ENCODE measurements at places on chromosomes 5 and 9.

DNA sequence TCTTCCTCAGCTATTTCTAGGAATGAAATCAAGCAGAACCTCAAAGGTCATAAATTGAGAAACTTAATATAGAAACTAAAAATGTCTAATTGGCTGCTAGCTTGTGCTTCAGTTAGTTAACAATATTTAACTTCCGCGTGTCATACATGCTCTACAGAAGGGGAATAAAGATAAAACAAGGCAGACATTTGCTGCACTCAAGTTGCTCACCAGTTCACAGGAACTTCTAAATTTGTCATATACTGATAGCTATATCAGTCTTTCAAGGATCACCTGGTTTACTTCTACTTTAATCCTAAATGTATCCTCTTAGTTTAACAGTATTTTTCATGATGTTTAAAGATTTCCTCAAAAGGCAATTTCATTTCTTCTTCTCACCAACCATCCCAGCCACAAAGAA lies 8.4 kb downstream of the CCNH start:
- DNase-seq = no peak

GRCh38 chr5:150116667-150117400 lies 30.5 kb upstream of the CSF1R start:
- no peak for DNase-seq

GRCh38 chr5:130923543-130924124 lies 241.4 kb downstream of the HINT1 start:
- no peak for DNase-seq

DNA sequence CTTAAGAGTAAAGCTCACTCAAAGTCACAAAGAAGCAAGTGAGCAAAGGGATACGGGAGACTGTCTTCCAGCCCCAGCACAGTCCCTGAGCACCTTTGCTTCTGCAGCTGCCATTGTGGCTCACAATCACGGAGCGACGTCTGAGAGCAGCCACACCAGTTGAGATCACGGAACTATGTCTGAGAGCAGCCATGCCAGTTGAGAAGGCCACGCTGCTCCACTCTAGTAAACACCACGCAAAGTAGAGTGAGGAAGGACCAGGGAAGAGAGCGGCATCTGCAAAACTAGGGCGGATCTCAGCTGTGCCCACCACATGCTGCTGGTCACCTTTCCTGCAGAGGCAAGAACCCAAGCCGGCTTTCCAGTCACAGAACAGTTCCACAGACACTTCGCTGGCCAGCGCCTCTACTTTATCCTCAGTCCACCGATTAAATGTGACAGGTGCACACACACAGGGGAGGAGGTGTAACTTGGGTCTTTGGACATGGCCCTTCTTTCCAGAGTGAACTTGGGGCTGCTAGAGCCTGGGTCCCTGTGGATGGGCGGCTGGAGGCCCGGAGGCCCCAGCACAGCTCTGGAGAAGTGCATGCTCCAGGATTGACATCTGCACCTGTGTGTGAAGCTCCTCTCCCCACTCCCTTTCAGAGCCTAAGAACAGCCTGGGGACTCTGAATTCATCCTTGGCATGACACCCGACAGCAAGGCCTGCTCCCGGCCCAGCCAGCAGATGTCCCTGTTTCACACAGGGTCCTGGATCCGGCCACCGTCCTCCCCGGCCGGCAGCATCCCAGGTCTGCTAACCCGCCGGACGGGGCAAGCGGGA lies 324.9 kb upstream of the IRX4 start:
- DNase-seq = no peak

DNA sequence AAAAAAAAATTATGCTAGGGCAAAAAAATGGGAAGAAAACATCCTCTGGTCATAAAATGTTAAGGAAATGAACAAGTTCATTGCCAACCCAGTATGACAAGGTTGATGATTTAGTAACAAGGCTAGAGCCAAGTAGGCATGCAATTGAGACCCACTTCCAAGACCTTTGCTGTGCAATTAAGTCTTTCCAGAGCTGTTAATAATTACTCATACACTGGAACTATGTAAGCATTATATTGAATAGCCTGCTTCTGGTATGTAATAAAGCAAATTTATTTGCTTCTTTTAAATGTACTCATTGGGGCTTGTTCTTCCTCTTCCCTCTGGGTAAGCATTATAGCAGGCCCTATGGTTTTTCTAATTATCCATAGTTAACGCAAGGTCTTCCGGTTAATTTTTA lies 32.5 kb upstream of the SNAPC3 start:
- no peak for DNase-seq

DNA sequence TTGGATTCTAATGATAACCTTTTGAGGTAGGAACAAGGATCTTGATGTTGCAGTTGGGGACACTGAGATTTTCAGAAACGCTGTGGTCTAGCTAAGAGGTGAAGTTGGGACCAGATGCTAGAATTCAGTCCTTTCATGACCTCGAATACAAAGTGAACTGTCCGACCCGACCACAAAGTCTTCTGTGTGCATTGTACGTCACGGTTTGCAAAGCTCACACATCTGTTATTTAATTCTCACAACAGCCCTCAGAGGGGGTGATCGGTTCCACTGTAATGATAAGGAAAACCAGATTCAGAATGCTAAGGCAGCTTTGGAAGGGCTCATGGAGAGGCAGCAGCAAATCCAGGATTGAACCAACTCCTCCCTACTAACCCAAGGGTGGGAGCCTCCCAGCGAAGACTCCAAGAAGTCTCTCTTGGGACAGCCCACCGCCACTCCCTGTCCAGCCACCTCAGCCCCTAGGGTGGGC lies 16.6 kb upstream of the KIF12 start:
- no peak for DNase-seq

GRCh38 chr9:35076848-35077247 lies 2.9 kb downstream of the FANCG start:
- no peak for DNase-seq

- no peak for DNase-seq
Observed at GRCh38 chr5:90915393-90915792, 356.8 kb downstream of the ADGRV1 start.

DNA sequence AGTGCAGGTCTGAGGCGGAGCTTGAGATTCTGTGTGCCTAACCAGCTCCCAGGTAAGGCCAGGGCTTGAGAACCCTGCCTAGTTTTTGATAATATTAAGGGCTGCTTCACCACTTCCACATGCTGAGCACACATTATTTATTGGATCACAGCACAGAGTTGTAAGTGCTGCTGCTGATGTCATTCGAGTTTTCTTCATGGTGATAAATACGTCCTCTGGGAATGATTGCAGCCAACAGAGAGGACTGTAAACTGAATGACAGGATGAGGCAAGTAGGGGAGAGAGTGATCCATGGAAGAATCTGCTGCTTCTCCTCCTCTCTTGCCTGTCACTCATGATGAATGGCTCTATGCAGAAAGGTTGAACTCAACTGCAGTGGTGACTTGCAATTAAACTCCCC lies 77.9 kb upstream of the VPS13A start:
- DNase-seq = no peak

DNA sequence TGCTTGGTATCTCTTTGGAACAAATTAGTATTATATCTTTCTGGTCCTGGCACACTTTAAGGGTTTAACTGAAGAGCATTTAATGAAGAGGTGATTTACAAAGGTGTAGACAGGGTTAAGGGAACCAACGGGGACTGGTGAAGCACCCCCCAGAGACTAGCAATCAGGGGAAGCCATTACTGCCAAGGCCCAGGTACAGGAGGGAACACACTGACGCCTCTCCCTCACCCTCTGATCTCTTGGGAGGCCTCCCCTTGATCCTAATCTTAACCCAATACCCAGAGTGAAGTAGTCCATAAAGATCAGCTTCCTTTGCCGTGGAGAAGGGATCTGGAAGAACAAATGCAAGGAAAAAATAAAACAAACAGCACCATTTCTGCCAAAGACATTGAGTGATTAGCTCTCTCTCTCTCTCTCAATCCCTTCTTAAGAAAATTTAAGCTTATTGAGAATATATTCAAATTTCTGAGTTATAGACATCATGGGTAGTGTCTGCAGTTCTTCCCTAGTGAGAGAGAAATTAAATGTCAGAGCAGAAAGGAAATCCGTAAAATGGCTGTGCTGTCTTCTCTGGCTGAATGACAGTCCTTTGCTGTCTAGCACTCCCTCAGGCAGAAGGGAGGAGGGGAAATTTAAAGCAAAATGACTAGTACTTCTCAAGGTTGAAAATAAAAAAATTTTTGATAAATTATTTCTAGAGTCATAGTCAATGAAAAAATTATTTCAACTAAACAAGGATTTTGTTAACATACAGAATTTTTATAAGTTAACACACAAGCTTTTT lies 20.0 kb downstream of the F2R start:
- no peak for DNase-seq

Data from effector memory CD8-positive, alpha-beta T cell (primary cell).